ENCODE measurements at places on chromosomes 3 and 15.
A peak's percentile ranks its signal among the peaks of the same experiment; 100 is the strongest.

- DNase-seq: no peak
Observed at GRCh38 chr3:82509106-82509842, 747.8 kb upstream of the GBE1 start.

DNA sequence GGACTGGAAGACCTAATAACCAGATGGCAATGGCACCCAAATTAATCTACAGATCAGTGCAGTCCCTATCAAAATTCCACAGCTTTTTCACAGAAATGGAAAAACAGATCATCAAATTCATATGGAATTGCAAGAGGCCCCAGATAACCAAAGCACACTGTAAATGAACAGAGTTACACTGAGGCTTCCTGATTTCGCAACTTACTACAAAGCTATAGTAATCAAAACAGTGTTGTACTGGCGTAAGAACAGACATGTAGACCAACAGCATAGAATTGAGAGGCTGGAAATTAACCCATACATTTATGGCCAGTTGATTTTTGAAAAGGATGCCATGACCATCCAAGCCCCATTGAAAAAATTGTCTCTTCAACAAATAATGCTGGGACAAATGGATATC, 16.2 kb downstream of the XPC start:
- DNase-seq: no peak

DNA sequence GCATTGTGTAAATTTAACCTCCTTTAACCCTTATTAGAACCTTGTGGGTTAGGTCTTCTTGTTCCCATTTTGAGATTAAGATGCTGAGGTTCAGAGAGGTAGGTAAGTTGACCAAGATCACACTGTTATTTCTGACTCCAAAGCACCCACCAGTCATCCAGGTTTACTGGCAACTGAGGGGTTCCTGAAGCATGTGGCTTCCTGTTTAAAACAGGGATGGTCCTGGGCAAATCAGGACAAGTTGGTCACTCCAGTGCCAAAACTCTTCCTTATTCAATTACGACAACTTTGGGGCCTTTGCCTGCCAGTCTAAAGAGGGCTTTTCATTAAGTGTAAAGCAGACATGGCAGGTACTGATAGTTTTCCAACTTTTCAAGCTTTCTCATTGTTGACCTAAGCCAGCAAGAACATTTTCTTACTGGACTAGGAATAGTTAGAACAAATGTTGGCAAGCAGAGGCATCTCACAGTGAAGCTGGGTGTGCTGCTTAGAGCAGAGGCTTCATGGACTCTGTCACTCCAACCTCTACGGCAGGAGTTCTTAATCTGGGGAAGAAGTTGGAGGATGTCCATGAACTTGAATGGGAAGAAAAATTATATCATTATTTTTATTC, 149.4 kb upstream of the ADAMTS9 start:
- no peak for DNase-seq

DNA sequence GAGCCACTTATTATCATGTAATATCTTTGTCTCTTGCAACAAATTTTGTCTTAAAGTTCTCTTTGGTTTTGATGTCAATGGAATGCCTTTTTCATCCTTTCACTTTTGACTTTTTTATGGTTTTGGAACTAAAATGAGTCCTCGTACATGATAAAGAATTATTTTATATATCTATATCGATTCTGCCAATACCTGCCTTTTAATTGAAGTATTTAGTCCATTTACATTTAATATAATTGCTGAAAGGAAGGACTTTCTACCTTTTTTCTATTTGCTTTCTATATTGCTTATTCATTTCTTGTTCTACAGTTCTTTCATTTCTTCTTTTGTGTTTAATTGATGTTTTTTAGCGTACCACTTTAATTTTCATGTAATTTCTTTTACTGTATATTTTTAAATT, 32.8 kb downstream of the GABRA5 start:
- no peak for DNase-seq

DNA sequence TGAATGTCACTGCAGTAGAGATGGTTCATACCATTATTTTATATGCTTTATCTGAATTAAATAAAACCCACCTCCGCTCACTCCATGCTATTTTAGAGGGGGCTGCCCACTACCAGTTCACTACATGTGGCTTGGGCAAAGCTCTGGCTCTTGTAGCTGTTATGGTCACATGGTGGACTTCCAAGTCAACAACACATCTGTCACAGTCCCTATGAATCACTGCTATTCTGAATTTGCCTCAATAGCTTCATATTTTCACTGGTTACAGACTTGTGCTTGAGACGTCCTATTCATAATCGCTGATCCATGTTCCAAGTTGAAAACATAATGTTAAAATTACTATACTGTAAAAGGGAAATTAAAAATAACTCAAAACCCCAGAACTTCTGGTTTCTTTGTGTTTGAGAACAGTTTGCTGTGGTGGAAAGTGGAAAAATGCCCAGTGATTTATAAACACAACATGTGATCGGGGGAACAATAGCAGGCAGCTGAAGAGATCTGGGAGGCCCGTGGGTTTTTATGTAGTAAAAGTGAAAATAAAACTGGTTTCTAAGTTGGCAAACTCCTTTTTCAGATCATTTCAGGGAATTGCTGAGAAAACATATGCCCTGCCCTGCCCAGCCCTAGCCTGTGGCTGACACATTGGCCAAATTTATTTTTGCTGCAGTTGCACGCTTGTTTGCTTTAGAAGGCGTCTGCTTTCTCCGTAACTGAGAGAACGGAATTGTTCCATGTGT, 128.8 kb upstream of the PRR23C start:
- DNase-seq: peak; percentile 1

DNA sequence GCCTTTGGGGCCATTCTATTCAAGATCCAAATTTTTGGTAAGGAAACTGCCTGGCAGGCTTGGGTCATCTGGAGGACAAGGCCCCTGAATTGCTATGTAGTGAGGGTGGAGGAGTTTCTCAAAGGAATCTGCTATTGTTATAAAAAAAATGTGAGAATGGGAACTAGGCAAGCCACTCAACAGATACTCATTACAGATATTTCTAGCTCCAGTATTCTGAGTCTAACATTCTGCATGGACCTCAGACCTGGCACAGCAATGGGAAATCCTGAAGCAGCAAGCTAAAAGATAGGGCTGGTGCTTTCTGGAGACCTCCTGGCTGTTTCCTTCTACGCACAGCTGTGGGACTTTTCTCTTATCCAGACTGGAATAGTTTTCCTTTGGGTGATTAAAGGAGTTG, 430.7 kb upstream of the RBMS3 start:
- no peak for DNase-seq
